ENCODE measurements at places on chromosomes 3 and 15. TPM values are rescaled to one million over a fixed set of nuclear protein-coding genes. Genes with fewer than 3 reads are reported as not detected.

GRCh38 chr3:171654809-171655208 is 155.5 kb downstream of the PLD1 start:
- no peaks in the 10 kb centered on the region for H3K27me3 ChIP-seq
- peak; percentile 40 for DNase-seq
- H3K4me3 ChIP-seq, result no peak overlapping the region
- no peak overlapping the region for H3K27ac ChIP-seq
- H3K36me3 ChIP-seq, result no peaks in the 10 kb centered on the region

DNA sequence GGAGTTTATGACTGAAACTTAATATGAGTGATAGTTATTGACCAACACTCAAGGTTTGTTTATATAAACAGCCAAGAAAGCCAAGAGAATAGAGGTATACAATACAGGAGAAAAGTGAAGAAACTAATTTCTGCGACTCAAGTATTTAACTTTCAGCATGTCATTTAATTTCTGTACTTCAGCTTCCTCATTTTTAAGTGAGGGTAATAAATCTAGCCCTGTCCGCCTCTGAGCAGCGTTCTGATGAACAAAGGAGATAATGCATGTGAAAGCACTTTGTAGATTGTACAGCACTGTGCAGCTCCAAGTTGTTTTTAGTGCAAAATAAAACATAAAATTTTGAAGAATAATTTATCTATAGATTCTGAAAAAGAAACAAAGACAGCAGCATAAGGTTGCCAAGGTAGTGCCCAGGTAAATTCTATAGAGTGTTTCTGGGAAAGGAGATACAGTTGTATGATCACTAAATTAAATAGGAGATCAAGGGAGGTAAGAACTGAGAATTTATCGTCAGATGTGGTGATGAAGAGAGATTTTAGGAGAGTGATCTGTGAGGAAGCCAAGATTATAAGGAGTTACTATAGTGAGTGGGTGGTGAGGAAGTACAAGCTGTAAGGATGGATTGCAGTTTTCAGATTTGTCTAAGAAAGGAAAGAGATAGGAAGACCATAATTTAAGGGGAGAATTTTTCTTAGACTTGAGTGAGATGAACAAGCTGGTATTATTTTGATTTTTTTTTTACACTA is 71.3 kb downstream of the RASA2 start:
- H3K27ac ChIP-seq, result peak overlapping the region; percentile 24
- no peaks in the 10 kb centered on the region for H3K36me3 ChIP-seq
- H3K4me3 ChIP-seq, result no peak overlapping the region
- DNase-seq, result no peak
- H3K4me1 ChIP-seq, result peaks cover 23% of the 10 kb centered on the region
- no peaks in the 10 kb centered on the region for H3K27me3 ChIP-seq

DNA sequence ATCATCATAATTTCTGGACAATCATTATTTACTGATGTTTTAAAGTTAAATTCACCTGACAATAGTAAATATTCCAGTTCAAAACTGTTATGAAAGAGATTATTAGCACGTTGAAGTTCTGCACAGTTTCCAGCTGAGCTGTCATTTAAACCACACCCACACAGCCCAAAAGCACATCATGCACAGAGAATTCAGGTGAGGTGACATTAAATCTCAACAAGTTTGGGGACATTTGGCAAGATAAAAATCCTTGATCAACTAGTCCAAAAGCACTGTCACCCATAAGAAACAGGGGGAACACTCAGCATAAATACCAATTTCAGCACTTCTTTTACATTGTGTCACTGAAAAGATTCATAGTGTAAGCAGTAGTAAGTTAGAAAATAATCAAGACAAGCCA is 6.9 kb downstream of the NCEH1 start:
- no peak overlapping the region for H3K4me3 ChIP-seq
- no peaks in the 10 kb centered on the region for H3K27me3 ChIP-seq
- H3K36me3 ChIP-seq, result no peaks in the 10 kb centered on the region
- no peak overlapping the region for H3K27ac ChIP-seq
- H3K4me1 ChIP-seq, result peaks cover 33% of the 10 kb centered on the region
- DNase-seq, result no peak

DNA sequence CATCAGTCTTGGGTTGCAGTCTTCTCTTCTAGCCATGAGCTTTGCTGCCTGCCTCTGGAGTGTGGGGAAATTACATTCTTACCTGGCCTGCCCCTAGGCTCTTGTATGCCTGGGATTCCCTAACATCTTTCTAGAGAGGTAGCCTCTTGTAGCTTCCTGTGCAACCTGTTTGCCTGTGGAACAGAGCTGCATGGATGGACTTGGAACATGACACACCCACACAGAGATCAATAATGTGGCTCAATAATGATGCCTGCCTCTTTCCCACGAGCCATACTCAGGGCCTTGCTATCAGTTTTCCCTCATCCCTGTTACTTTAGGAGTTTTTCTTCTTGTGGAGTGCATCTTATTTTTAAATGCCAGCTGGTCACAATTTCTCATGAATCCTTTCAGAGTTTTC is 11.4 kb downstream of the CHCHD6 start:
- no peaks in the 10 kb centered on the region for H3K27me3 ChIP-seq
- H3K4me3 ChIP-seq, result no peak overlapping the region
- H3K4me1 ChIP-seq, result no peaks in the 10 kb centered on the region
- H3K27ac ChIP-seq, result no peak overlapping the region
- DNase-seq, result no peak

DNA sequence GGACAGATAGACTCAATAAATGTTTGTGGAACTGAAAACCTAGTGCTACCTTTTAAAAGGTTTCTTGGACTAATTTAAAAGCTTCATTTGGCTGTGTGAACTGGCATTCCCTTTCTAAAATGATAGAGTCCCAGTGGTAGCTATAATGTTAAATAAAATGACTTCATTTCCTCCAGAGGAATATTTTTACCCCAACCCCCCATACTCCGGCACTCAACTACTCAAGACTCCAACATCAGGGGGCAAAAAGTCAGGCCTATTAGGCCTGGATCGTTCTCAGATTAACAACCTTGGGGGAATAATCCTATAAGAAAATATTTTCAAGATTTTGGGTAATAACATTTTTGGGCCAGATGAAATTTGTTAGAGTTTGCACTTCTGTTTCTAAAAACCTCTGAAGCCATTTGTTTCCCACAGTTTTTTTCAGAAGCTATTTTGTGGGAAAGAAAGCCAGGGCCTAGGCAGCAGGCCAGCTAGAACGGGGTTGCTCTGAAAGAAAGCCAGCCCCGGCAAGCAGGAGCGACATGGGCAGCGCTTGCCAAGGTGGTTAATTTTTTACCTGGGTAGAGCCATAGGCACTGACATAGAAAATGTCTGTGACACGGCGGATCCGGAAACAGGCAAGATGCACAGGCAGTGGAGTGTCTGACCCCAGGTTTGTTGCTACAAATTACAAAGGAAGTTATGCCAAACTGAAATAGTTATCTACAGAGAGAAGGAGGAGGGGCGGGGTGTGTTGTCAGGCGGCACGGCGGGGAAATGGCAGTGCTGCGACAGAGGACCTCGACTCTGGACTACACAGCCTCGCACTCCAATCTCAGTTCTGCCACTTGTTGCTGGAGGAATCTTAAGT is 84.6 kb downstream of the MAGI1 start:
- H3K4me1 ChIP-seq, result peaks cover 22% of the 10 kb centered on the region
- H3K27me3 ChIP-seq, result no peaks in the 10 kb centered on the region
- H3K27ac ChIP-seq, result peak overlapping the region; percentile 81
- DNase-seq, result peak; percentile 63
- no peaks in the 10 kb centered on the region for H3K36me3 ChIP-seq

DNA sequence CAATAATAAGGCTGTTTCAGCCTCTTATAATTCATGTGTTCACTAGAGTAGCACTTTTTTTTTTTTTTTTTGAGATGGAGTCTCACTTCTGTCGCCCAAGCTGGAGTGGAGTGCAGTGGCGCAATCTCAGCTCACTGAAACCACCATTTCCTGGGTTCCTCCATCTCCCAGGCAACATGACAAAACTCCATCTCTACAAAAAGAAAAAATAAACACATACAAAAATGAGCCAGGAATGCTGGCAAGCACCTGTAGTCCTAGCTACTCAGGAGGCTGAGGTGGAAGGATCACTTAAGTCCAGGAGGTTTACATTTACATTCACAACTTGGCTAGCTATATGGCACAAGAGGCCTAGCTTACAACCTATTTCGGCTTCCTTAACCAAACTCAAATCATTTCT is 6.8 kb downstream of the USP4 start:
- H3K27ac ChIP-seq, result peak overlapping the region; percentile 76
- DNase-seq, result peak; percentile 77
- no peaks in the 10 kb centered on the region for H3K4me1 ChIP-seq
- no peaks in the 10 kb centered on the region for H3K27me3 ChIP-seq

DNA sequence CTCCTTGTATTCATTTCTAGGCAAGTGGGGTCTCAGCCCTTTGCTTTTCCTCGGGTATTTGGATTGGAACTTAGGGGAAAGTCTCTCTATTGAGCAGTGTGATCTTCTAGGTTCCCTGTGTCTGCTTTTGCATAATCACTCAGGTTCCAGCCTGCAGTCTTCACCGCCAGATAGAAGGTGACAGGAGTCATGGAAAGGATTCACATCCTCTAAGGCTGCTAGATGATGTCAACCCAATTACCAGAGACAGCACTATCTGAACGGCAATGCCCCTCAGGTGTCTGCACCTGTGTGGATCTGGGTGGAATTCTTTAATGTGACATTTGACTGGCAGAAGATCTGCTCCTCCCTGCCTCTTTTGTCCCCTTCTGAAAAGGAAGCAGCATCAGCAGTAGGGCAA is 177.7 kb downstream of the P3H2 start:
- no peak overlapping the region for H3K27ac ChIP-seq
- H3K4me1 ChIP-seq, result no peaks in the 10 kb centered on the region

DNA sequence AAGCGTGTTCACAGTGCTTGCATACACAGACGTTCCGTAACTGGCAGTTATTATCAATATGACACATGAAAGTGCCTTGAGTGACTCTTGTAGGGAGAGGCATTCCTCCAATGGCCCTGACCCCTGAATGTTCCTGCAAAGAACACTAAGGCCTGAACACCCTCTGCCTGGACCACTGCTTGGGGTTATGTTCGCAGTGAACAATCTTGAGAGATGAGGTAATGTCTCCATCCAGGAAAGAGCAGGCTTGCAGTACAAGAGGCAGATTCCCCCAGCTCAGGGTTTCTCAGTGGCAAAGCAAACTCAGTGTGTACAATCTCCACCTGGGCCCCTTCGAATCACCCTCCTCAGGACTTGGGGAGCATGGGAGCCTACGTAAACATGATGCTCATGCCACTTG is 324.6 kb downstream of the MAGI1 start:
- DNase-seq, result peak; percentile 31
- H3K27ac ChIP-seq, result no peak overlapping the region
- no peaks in the 10 kb centered on the region for H3K4me1 ChIP-seq

GRCh38 chr3:196292286-196292923 is 4.9 kb upstream of the PCYT1A start:
- no peaks in the 10 kb centered on the region for H3K36me3 ChIP-seq
- H3K27me3 ChIP-seq, result no peaks in the 10 kb centered on the region
- no peak for DNase-seq
- H3K27ac ChIP-seq, result no peak overlapping the region
- H3K4me1 ChIP-seq, result no peaks in the 10 kb centered on the region
- H3K4me3 ChIP-seq, result no peak overlapping the region

The MEX3B gene
- 2.5 TPM for total RNA-seq

The SELENOS gene
- 78.7 TPM for total RNA-seq

The SOX14 gene
- not detected for total RNA-seq

The LEKR1 gene
- total RNA-seq, result 0.76 TPM

The ZNF80 gene
- total RNA-seq, result not detected

The CYP19A1 gene
- total RNA-seq, result 0.96 TPM

The PLA2G4E gene
- total RNA-seq, result 0.12 TPM

The ARHGEF26 gene
- total RNA-seq, result 58.8 TPM

All from left lung (tissue), 14 donors.